Activated T-helper 1 cell treated with Interleukin-2 at 50 U/mL for 16 hours (primary cell): ENCODE measurements at places on chromosomes 1 and 21.

DNA sequence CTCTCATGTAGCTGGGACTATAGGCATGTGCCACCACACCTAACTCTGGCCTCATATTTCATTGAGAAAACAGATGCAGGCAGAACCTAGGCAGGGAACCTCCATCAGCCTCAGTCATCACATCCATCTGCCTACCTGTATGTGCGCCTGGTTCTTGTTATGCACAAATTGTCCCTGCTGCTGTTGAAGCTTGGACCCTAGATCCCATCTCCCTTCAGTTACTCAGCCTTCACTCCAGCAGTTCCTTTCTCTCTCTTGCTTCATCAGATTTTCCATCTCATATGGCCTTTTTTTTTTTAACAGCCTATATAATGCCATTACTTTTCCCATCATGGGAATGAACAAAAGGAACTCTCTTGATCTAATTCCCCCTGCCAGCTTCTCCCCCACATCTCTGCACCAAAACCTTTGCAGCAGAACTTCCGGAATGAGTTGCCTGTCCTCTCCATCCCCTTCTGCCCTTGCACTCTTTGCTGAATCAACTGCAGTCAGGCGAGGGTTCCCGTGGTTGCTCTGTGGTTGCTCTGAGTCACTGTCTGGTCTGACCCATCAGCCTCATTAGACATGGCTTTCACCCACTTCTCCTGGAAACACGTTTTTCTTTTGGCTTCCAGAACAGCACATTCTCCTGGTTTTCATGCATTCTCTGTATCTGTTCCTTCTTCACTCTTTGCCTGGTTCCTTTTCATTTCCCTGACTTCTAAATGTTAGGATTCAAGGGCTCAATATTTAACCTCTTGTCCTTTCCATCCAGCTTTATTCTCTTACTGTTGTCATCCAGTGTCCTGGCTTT lies 41.5 kb downstream of the UBE4B start:
- no peak for DNase-seq

GRCh38 chr1:184025242-184025675 lies 12.3 kb downstream of the COLGALT2 start:
- DNase-seq = no peak

GRCh38 chr1:166721145-166721544 lies 118.1 kb upstream of the POGK start:
- no peak for DNase-seq

GRCh38 chr1:226706684-226707083 lies 32.4 kb downstream of the ITPKB start:
- DNase-seq = no peak

DNA sequence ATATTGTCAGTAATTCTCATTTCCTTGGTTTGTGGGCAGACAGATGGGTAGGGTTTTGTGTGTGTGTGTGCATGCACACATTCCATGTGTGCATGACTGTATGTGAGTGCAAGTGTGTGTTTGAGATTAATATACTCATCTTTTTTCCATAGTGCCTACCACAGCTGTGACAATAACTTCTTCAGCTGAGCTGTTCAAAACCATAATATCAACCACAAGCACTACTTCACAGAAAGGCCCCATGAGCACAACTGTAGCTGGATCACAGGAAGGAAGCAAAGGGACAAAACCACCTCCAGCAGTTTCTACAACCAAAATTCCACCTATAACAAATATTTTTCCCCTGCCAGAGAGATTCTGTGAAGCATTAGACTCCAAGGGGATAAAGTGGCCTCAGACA lies 149.3 kb downstream of the ADGRL2 start:
- no peak for DNase-seq

- DNase-seq = no peak
These were observed 90.7 kb upstream of the CSF3R start for GRCh38 chr1:36573445-36573844.

GRCh38 chr1:207020065-207020708 lies 12.4 kb downstream of the C1orf116 start:
- DNase-seq = no peak

GRCh38 chr1:30318413-30318812 lies 405.0 kb downstream of the MATN1 start:
- no peak for DNase-seq

- no peak for DNase-seq
These were observed 37.7 kb upstream of the ATG4C start for GRCh38 chr1:62746086-62746808.

DNA sequence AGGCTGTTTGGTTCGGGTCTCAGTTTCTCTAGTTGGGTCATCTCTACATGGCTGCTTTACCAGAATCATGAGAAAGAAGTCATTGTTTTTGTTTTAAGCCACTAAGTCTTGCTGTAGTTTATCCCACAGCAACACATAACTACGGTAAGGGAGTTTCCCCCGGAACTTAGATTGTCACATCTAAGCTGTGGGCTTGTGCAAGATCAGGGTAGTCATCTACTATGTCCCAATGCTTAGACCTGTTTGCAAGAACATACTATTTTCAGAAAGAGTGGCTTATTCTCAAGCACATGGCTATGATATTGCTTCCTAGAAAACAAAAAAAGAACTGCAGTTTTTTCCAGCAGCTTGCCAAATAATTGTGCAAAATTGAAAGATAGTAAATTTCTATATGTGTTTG lies 18.0 kb upstream of the OLIG2 start:
- no peak for DNase-seq

DNA sequence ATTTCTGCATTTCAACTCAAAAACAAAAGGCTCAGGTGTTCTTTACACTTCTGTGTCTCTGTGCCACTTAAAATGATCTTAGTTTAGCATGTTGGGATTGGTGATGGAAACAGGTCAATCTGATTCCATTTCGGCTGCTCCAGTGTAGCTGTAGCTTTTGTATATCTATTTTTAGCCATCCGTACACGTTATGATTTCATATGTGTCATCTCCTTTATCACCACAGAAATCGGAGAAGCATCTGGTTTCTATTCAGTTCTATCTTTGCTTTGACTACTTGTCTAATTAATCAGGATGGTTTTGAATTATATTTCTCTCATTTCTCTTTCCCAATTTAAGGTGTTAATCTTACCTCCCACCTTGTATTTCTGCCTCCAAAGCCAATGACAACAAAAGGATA lies 41.1 kb downstream of the RGS21 start:
- no peak for DNase-seq

DNA sequence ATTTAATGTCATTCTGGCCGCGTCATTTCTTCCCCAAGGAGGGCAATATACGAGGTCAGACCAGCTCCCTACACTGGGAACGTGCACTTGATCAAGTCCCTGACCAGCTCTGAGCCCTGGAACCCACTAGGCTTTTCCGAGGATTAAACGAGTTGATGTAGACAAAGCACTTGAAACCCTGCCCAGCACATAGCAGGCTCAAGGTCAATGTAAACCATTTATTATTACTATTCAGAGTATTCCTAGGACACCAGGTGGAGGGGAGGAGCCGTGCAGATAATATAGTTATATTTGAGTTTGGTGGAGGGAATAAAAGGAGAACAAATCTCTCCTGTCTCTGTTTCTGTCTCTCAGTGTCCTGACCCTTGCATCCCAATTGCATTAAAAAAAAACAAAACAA lies 174.1 kb upstream of the IGSF21 start:
- DNase-seq = no peak

GRCh38 chr21:44005593-44005992 lies 6.5 kb upstream of the TRAPPC10 start:
- no peak for DNase-seq

GRCh38 chr1:88935522-88936222 lies 44.3 kb upstream of the GTF2B start:
- no peak for DNase-seq

- no peak for DNase-seq
These were observed 52.1 kb downstream of the SYDE2 start for GRCh38 chr1:85148524-85149250.

DNA sequence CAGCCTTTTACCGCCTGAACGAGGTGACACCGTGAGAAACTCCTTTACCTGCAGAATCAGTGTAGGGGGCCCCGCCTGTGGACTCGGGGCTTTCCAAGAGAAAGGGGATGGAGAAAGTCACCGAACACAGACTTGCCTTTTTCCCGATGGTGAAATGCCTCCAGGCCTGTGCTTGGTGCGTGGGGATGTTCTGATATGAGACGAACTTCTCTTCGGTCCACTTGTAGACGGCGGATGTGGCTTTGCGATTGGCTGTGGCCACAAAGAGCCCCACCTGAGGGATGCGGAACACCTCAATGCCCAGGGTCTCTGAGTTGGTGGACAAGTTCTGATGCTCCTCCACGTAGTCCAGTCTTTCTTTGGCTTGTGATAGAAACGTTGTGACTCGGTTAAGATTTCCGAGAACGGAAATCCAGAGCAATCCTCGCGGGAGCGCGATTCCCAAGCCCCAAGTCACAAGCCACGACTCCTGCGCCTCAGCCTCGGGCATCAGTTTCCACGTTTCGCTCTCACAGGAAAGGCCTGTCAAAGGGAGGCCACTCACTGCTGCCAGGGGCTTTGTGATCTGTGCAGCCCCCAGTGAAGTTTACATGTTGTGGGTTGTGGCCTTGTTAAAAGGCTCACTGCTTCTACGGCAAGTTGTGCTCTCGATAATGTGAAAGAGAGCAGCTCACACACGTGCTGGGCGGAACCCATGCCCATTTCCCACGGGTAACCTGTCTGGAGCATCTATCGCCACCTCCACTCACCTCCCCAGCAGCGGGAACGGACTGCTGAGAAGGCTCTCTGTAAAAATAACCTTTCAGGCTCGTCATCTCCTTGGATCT lies 12.6 kb downstream of the KRTAP10-1 start:
- DNase-seq = no peak

- no peak for DNase-seq
These were observed 70.2 kb upstream of the CDC42BPA start for GRCh38 chr1:227388214-227389168.

GRCh38 chr21:39518847-39519210 lies 67.1 kb downstream of the SH3BGR start:
- DNase-seq = no peak

- DNase-seq = no peak
These were observed 89.5 kb downstream of the XCL2 start for GRCh38 chr1:168454211-168454815.

DNA sequence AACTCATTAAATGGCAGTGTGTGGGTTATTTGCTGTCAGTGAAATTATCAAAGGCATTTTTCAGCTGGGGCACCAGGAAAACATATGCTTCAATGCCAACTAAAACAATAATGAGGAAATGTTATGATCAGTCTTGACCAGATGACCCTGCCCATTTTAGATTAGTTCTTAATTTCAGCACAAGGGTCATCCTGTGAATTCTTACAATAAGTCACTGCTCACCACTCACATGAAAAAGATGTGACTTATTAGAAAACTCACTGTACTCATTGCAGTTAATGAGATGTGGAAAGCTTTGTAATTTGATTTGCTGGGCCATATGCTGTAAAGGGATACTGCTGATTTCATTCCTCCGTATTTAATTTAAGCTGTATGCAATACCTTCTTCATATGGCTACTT lies 178.5 kb upstream of the LMO4 start:
- DNase-seq = no peak

DNA sequence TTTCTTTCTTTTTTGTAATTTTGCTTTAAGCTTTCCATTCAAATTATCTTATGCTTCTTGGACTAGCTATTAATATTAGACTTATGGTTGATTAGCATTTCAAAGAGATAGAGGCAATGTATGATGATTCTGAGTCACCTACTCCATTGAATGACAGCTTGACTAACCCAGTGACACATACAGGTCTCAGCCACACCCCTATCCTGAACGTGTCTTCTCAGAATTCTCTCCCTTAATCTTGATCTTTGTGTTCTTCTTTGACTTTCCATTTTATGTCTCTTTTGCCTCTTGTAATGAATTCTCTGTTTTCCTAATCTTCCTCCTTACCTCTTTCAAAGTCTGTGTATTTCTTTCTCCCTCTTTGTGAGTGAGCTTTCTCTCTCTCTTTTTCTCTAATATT lies 241.1 kb downstream of the PDE4B start:
- no peak for DNase-seq

- DNase-seq = no peak
These were observed 11.1 kb downstream of the VANGL2 start for GRCh38 chr1:160411271-160412027.

DNA sequence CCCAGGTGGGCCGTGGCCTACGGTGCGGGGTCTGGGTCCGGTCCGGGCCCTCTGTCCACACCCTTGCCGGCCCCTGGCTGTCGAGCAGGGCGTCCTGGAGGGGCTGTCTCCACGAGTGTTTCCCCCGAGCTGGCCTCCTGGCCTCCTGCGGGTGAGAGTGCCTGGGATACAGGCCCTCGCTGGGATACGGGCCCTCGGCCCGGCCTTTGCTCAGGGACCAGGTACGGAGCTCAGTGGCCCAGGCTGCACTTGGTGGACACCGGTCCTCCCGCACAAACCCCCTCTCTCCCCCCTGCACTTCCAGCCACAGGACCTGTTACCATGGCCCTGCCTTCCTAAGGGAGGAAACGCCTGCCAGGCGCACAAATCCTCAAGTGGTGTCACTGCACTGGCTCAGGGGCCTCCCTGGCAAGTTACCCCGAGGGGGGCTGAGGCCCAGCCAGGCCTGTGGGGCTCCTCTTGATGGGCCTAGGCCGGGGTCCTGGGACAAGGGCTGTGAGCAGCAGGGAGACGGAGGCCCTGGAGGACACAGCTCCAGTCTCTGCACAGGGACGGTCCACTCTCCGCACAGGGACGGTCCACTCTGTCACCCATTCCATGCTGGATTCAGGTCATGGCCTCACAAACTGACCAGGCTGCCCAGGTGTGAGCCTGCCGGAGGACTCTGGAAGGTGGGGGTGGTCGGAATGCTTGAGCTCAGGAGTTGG lies 18.2 kb upstream of the RNF223 start:
- DNase-seq = no peak

- no peak for DNase-seq
These were observed 126.7 kb downstream of the FOXD2 start for GRCh38 chr1:47564570-47564969.

- no peak for DNase-seq
These were observed 50.9 kb upstream of the GALNT2 start for GRCh38 chr1:230016159-230016558.

DNA sequence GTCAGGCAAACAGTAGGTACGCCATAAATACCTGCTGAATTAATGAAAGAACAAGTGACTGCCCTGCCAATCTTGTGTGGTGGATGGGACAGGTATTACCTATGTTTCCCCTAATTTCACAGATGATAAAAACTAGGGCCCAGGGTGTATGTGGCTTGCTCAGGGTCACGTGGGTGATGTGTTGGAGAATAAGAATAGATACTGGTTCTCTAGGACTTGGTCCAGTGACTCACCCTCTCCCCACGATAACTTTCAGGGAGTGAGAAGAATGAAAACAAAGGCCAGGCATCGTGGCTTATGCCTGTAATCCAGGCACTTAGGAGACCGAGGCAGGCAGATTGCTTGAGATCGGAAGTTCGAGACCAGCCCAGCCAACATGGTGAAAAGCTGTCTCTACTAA lies 26.7 kb downstream of the SLC26A9 start:
- no peak for DNase-seq

DNA sequence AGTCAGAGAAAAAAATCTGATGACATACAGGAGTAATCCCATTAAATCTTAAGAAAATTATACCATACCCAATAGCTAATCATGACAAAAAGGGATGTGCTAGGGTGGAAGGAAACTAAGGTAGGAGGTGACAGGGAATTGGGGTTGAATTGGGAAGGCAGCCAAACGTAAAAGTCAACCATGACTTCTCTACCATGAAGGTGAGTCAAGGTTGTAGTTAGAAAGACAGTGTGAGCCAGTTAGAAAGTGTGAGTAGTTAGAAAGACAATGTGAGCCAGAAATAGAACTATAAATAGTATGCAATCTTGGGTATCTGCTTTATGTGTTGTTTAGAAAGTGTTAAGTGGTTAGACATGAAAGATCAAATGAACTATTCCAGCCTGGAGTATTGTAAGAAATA lies 556.8 kb downstream of the AGBL4 start:
- DNase-seq = no peak

- DNase-seq = no peak
These were observed 31.9 kb upstream of the PKP1 start for GRCh38 chr1:201251411-201251810.

- DNase-seq = no peak
These were observed 15.9 kb downstream of the LYPD8 start for GRCh38 chr1:248739572-248740205.
